ENCODE measurements at places on chromosomes 4 and X.

DNA sequence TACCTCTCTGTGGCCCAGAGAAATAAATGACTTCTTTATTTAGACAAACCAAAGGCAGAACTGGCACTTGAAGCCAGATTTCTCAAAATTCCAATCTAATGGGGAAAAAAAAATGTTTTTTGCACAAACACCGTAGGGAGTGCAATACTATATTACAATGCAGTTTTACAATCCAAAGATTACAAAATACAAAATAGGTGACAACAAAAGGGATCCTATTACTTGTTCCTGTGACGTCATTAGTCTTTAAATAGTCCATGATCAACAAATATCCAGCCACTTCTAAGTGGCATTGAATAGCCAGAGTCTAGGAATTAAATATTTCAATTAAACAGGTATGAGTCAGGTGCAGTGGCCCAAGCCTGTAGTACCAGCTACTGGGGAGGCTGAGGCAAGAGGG is 3.0 kb upstream of the APBB2 start:
- DNase-seq: no peak

- DNase-seq: no peak
Measured at GRCh38 chr4:48509543-48509942, 19.5 kb downstream of the ZAR1 start.

DNA sequence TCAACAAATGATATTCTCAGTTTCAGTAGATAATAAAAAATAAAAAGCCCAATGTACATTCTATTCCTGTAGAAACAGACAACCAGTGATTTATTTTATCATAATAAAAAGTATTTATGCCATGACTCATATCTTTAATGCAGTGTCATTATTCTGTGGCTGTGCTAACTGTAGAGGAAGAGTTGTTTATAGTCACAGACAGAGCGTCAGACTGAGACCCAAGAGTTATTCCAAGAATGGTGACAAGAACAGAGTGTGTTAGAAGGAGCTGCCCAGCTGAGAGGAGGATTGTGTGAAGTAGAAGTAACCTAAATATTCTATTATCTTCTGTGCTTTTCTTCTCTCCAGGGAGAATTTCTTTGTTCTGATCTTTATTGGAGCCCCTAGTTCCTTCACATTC is 210.7 kb downstream of the PPP1R2C start:
- no peak for DNase-seq

- peak; percentile 80 for DNase-seq
Measured at GRCh38 chrX:153930011-153930910, 4.2 kb upstream of the ARHGAP4 start.

- no peak for DNase-seq
Measured at GRCh38 chr4:75598390-75598789, 31.9 kb downstream of the CDKL2 start.

DNA sequence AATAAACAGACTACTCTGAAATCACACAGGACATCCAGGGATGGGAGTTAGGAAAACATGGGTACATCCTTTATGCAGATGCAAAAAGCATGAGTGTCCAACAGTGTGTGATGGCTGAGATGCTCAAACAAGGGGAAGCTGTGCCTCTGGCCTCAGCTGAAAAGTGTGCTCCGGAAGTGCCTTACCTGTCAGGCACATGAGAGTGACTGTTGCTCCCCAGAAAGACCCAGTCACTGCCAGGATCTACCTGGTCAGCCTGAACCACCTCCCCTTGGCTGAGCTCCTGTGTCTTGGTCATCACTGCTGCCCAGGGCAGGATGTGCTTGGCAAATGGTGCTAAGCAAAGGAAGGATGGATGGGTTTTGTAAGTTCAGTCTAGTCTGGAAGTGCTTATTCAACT is 4.0 kb downstream of the PPP2R2C start:
- peak; percentile 35 for DNase-seq

DNA sequence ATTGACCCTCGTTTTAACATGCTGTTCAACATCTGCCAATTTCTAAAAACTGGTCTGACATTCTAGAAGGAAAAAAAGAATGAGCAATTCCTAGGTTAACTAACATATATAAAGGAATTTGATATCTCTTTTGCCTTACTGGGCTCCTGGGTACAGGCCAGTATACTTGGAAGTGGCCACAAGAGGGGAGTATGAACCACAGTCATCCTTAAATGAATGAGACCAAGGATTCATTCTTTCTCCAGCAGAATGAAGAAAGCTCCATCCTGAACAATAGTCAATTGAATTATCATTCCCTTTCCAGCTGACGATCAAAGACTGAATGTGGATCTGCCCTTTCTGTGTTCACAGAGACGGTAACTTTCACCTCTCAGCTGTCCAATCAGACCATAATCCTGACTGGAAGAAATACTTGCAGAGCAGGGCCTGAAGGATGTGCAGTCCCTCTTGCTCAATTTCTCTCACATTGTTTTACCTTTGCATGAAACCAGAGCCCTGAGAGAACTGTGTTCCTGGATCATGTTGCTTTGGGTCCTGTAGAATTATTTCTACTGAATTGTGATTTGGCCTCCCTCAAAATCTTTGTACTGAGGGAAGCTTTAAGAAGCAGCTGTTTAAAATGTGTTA is 14.8 kb upstream of the SPARCL1 start:
- DNase-seq: no peak

- DNase-seq: no peak
Measured at GRCh38 chrX:53188763-53189162, 36.2 kb downstream of the KDM5C start.

DNA sequence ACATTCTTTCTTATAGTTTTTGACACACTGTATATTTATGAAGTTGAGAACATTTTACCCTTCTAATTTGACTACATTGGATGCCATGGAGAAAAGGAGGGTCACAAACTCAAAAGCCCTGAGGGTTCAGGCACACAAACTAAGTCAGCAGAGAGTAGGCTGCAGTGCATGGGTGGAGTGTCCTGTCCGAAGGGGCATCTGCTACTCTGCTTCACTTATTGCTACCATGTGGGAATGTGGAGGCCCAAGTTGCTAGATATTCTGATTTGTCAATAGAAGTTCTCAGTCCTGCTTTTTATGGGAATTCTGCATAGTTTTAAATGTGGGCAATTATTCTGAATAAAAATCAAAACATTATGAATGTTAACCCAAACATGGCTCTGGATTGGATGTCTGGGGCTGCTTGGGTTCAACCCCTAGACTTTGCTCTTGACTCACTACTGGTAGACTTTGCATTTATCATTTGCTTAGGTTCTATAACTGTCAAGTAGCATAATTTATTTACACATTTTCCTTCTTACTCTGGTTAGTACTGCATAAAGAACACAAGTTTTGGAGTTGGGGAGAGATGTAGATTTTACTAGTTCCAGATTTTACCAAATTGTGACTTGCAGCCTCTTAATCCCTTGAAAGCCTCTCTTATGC is 255.1 kb downstream of the SPRY1 start:
- no peak for DNase-seq

DNA sequence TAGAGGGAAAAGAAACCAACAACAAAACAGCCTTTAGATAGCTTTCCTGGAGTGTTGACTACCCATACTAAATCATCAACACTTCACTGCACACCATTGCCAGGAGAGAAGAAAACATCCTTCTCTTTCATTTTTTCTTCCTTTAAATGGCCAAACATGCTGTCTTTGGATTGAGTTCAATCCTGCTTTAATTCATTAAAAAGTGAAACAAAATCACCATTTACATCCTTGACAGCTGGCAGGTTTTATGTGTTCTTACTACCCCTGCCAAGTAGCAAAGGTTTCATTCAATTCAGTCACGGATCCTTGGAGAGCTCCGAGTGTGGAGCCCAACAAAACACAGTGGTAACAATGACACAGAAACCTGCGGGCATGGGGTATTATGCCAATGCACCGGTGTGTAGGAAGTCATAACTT is 568.3 kb downstream of the ANKRD50 start:
- DNase-seq: no peak

GRCh38 chrX:5867778-5868177 is 360.9 kb downstream of the NLGN4X start:
- DNase-seq: no peak
